ENCODE measurements at places on chromosomes 13 and 19.

DNA sequence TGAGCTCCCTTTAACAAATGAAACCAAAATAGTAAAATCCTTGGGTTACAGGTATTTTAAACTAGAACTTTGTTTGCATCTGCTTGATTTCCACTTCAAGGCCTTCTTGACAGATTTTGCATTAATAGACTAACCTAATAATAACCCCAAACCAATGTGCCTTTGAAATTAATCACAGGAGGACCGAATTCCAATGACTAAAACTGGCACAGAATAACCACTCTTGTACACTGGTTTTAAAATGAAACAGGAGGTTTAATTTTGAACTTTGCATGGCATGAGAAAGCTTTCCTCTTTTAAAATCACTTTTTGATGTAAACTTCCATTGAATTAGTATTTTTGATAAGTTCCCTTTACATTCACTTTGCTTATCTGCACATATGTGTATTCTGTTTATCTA is 269.6 kb downstream of the SLITRK5 start:
- no peak for DNase-seq

DNA sequence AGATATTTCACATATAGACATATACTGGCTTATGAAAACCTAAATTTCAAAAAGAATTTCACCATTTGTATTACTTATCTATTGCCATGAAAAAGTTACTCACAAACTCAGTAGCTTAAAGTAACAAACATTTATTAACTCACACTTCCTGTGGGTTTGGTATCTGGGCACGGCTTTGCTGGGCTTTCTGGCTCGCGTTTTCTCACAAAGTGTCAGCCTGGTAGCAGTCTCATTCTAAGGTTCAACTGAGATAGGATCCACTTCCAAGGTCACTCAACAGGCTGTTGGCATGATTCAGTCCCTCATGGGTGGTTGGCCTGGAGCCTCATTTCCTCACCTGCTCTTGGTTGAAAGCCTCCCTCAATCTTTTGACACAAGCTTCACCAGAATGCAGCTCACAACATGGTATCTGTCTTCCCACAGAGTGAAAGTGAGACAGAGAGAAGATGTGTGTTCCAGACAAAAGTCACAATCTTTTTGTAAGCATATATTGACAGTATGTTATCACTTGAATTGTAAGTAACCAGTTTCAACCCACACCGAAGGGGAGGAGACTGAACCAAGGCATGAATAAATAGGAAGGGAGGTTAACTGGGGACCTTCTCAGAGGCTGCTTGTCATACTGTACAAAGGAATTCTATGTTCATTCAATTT is 1065.8 kb upstream of the SPRY2 start:
- no peak for DNase-seq

DNA sequence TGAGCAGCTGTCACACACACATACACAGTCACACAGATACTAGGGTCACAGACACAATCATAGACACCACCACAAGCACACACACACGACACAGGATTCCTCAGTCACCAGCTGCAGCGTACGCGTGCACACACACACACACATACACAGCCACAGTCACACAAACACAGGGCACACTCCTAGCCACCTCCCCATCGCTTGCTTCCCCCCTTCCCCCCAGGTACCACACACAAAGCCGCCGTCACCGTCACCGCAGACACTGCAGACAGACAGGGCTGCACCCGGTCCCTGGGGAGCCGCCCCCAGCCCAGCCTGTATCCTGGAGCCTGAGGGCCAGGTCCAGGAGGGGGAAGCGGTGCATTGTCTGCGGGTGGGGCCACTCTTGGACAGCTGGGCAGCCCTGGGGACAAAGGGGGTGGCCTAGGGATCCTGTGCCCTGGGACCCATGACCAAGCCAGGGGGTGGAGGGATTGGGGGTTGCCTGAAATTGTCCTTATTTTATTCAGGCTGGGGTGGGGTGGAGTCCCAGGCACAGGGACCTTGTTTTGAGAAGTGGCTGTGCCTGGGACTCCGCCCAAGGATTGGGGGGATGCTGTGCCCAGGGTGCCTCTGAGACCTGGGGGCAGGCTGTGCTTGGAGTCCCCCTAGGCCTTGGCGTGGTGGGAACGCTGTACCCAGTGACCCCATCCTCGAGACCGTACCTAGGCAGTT is 957 bp downstream of the NUMBL start:
- DNase-seq, result no peak

GRCh38 chr19:1384085-1384462 is 367 bp downstream of the NDUFS7 start:
- no peak for DNase-seq

GRCh38 chr13:51276636-51277035 is 54.4 kb downstream of the FAM124A start:
- DNase-seq, result no peak

GRCh38 chr19:8459520-8460270 is 14.9 kb downstream of the HNRNPM start:
- DNase-seq, result peak; percentile 48

GRCh38 chr13:29476046-29476445 is 119.4 kb downstream of the SLC7A1 start:
- no peak for DNase-seq

DNA sequence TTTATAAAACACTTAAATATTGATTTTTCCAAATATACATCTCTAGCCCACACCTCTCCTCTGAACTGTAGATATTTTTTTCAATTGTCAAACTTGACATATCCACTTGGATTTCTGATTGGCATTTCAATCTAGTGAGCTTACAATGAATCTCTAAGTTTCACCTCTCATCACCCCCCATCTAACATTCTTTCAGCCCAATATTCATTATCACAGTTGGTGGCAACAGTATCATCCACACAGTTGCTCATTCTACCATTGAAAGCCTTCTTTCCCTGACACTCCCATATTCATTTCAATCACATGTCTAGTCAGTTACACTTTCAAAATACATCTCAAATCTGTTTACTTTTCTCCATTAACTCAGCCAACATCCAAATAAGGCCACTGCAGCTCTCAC is 385.2 kb downstream of the PCDH20 start:
- DNase-seq, result no peak

- DNase-seq, result no peak
These were observed 1036.5 kb downstream of the SLITRK5 start for GRCh38 chr13:88707646-88708045.

- DNase-seq, result no peak
These were observed 6.8 kb downstream of the ELL start for GRCh38 chr19:18514800-18515682.

GRCh38 chr19:52028780-52029123 is 573 bp upstream of the ZNF614 start:
- DNase-seq, result no peak

DNA sequence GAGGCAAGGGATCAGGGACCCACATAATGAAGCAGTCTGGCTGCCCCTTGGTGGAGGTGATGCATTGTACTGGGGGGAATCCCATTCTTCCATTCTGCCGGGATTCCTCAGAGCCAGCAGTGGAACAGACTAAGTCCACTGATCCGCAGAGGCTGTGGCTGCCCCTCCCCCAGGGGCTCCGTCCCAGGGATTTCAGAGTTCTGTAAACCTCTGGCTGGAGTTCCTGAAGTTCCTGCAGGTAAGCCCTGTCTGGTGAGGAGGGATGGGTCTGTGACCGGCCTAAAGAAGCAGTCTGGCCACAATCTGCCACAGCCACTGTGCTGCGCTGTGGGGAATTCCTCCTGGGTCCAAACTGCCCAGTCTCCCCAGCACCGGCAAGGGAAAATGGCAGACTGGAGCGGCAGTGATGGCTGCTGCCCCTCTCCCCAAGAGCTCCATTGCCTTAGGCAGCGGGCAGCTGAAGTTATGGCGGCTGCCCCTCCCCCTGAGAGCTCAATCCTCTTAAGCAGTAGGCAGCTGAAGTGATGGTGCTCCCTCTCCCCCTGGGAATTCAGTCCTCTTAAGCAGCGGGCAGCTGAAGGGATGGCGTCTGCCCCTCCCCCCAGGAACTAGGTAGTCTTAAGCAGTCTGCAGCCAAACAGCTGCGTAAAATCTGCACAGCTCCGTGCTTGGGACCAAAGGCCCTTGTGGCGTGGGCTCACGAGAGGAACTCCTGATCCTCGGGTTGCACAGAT is 155.7 kb downstream of the PCDH17 start:
- DNase-seq, result no peak

DNA sequence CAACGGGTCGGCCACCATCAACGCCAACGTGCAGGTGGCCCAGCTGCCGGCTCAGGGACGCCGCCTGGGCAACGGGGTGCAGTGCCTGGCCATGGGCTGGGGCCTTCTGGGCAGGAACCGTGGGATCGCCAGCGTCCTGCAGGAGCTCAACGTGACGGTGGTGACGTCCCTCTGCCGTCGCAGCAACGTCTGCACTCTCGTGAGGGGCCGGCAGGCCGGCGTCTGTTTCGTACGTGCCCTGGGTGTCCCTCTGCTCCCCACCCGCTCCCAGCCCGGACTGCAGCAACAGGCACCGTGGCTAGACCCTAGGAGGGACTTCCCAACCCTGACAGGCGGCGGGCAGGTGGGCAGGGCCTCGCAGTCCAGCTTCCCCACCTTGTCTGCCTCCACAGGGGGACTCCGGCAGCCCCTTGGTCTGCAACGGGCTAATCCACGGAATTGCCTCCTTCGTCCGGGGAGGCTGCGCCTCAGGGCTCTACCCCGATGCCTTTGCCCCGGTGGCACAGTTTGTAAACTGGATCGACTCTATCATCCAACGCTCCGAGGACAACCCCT is 3.5 kb downstream of the ELANE start:
- DNase-seq, result no peak

DNA sequence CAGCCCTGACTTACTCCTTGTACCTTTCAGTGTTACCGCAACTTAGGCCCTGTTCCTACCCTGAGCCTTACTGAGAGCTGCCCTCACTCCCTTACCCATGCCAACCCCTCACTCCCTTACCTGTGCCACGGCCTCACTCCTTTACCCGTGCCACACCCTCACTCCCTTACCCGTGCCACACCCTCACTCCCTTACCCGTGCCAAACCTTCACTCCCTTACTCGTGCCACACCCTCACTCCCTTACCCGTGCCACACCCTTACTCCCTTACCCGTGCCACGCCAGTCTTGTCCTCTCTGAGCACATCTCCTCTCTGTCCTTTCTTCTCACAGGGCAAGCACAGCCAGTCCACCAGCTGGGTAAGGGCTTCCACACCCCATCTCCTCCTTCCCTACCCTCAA is 20.3 kb downstream of the AXL start:
- DNase-seq, result no peak

DNA sequence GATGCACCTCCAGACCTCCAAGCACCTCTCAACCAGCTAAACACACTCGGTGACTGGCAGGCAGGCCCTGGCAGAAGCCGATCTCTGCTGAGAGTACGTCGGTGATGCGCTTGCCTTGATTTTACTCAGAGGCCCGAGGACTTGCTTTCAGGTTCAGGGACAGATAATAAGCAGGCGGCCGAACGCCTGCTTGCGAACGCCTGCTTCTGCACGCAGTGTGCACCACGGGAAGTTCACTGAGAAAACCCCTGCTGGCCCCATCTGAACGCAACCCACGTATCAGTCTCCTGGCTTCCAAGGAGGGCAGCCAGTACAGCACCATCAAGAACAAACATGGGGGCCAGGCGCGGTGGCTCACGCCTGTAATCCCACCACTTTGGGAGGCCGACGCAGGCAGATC is 108.0 kb downstream of the STK24 start:
- DNase-seq, result no peak

- no peak for DNase-seq
These were observed 4.0 kb downstream of the IGFLR1 start for GRCh38 chr19:35738021-35738886.

DNA sequence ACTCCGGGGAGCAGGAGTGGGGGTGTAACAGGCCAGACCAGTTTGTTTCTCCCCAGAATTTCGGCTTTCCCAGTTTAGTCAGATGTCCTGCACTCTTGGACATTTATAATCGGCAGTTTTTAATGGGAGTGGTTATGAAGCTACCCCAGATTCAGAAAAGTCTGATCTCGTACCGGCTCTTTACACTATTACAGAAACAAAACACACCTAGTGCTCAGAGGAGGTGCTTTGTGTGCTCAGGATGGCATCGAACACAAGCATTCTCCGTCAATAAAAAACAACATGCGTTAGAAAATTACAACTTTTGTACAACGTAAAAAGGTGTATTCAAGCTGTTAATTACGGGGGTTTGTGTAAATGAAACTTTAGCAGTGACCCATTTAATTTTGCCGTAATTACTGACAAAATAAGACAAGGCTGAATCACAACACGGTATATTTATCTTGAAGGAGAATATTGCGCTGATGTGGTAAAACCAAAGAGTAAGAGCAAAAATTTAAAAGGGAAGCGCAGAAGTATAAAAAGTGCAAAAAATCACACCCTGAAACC is 6.6 kb upstream of the SOX1 start:
- no peak for DNase-seq

- DNase-seq, result no peak
These were observed 53.8 kb downstream of the ESD start for GRCh38 chr13:46743191-46743590.

DNA sequence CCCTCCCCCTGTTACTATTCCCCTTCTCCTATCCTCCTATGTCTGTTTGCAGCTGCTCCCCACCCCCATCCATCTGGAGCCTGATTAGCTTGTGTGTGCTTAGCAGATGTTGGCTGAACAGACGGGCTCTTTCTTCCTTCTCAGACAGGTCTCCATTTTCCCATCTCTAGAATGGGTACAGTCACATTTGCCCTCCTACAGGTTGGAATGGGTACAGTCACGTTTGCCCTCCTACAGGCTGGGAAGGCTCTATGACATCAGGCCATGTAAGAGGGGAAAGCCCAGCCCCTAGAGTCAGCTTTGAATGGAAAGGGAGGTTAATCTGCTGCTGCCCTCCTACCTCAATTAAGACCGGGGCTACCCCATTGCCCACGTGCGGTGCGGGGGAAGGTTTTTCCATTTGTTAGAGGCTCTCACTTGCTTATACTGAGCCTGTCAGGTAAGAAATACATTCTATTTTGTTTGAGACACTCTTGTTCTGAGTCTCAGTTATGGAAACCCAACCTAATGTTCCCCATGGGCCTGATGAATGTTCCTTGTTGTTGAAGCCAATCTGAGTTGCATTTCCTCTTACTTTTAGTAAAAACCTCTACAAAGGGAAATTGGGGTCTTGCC is 2.2 kb upstream of the CLEC17A start:
- DNase-seq, result no peak

DNA sequence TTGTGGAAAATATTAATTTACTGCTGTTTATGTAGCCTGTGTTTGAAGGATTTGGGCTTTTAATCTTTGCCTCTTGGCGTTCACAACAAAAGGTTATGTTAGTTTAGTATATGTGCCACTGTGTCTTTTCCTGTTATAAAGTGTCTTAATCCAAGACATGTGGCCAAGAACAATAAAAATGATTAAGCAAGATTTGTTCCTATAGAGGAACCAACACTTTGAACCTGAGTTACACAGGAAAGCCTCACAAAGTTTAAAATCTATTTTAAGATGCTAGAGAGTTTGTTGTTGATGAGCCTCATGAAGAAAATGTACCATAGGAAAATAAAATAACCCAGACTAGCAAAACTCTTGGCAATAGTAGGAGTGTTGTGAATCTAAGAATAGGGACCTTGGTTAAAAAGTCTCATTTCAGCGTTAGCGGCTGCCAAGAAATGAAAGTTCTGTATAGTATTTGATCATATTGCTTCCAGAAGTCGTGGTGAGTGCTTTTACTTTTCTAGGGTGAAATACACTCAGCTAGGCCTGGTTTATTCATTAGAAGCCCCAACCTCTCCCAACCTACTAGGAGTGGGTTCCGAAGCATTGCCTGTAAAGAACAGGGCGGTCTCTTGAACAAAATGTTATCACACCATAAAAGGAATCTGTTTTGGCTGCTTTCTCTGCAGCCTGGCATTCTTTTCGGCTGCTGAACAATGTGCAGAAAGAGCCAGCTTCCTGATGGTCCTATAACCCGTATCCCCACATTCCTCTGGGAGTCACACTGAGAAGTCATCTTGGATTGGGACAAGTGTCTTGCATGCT is 102.6 kb downstream of the LRCH1 start:
- no peak for DNase-seq

GRCh38 chr13:93270769-93271742 is 44.4 kb downstream of the GPC6 start:
- no peak for DNase-seq

All from Panc1 (cell line).